Camera-type eye (tissue), 1 donor: ENCODE measurements at places on chromosomes 7 and 10. TPM values are rescaled to one million over a fixed set of nuclear protein-coding genes. Genes with fewer than 3 reads are reported as not detected.

Gene NEUROD6
- total RNA-seq = 0.93 TPM

Gene CALML3
- total RNA-seq = 0.33 TPM

Gene TMEM178B
- 16.5 TPM for total RNA-seq

Gene BEND7
- total RNA-seq = 35.7 TPM

Gene LEP
- not detected for total RNA-seq

Gene MGAM2
- 1.8 TPM for total RNA-seq

Gene HABP2
- total RNA-seq = not detected

Gene WBP1L
- total RNA-seq = 80.5 TPM

Gene MYH16
- total RNA-seq = not detected

Gene ARL3
- 21.6 TPM for total RNA-seq

Gene CLRN3
- total RNA-seq = not detected

Gene PLAC9
- 43.8 TPM for total RNA-seq

Gene MEIG1
- not detected for total RNA-seq

Gene AKR1B15
- total RNA-seq = not detected

Gene TMEM184A
- 3.5 TPM for total RNA-seq

Gene VENTX
- 0.22 TPM for total RNA-seq

Gene STMP1
- total RNA-seq = 29.2 TPM

Gene SPDYE5
- total RNA-seq = 0.22 TPM

Gene DYNC1I1
- 31.7 TPM for total RNA-seq
